ENCODE measurements at places on chromosomes 6 and 20.

DNA sequence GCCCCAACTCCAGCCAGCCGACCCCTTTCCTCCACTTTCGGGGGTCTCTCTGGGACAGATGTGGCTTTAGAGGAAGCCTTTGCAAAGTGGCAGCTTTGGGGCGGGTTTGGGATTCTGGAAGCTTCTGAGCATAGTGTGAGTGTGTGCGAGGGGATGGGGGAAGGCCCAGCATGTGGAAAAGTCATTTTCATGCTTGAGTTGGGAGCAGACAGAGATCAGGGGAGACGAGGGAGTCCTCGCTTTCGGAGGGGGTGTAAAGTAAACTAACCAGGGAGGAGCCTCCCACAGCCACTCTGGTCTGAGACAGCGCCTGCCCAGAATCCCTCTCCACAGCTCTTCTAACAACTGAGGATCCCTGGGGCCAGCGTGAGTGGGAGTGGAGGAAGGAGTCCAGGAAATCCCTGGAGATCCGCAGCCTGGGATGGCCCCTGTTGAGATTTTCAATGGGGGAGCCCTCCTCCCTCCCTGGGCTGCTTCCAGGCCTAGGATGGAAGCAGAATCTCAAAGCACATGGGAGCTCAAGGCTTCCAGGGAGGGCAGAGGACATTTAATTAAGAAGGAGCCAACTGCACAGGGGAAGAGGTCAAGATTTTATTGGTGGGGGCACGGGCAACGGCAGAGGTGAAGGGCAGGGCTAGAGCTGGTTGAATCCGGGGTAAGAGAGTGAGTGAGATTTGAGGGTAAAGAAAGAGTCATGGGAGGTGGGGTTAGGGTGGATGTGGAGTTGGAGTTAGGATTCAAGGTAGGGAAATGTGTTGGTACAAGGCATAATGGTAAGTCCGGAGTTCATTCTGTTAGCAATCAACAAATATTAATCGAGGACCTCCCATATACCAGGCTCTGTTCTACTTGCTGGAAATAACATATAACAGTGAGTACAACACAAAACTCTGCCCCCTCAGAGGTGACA is 102.3 kb upstream of the FOXP4 start:
- no peak for DNase-seq

GRCh38 chr20:10982692-10983091 is 308.9 kb upstream of the JAG1 start:
- DNase-seq = no peak

DNA sequence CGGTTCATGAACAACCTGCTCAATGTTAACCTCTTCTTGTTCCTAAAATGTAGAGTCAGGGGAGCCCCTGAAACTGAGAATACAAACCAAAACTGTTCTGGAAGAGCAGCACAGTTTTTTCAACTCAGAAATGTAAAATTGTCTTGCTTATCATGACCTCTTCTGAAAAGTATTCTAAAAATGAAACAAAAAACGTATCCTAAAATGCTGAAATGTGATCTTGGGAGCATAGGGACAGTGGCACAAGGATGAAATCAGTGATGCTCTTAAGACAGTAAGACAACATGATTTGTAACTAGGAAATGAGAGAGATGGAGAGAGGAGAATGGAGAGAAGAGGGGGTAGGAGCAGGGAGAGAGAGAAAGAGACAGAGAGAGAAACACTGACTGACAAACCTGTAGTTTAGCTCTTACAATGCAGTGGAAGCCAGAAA is 27.5 kb downstream of the NCOA7 start:
- DNase-seq = no peak

DNA sequence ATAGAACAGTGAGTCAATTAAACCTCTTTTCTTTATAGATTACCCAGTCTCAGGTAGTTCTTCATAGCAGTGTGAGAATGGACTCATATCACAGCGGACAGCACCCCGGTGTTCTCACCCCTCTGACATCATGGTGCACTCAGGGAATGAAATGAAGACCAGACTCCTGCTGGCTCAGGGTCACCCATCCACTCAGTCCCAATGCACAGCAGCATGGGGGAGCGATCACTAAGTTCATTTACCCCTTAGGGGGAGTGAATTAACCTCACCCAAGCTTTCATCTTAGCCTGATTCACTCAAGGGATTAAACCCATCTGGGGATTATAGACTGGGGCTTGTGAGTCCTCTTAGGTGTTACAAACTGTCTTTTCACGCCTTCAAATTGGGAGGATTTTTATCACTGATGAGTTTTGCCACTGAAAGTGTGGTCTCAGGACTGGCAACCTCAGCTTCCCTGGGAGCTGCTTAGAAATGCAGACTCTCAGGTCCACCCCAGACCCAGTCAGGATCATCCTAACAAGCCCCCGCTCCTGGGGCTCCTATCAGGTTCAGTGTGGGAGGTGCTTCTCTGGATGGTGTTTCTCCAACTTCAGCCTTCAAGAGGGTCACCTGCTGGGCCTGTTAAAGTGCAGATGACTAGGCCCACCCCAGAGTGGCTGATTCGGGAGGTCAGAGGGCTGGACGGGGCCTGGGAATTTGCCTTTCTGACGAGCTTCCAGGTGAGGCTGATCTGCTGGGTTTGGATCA is 44.3 kb upstream of the FRMD1 start:
- no peak for DNase-seq

DNA sequence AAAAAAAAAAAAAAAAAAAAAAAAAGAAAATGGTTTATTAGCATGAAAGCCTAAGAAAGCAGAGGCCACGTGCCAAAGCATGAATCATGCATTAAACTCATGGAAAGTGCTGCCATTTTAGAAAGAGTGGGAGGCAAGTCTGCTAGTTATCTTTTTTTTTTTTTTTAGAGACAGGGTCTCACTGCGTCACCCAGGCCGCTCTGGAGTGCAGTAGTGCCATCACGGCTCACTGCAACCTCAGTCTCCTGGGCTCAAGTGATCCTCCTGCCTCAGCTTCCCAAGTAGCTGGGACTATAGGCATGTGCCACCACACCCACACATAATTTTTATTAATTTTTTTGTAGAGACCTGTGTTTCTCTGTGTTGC is 5.2 kb downstream of the VWA7 start:
- DNase-seq = no peak

- DNase-seq = no peak
These were observed 150.4 kb downstream of the ZDHHC14 start for GRCh38 chr6:157531169-157531985.

GRCh38 chr6:134035823-134036296 is 16.6 kb downstream of the SLC2A12 start:
- DNase-seq = no peak

DNA sequence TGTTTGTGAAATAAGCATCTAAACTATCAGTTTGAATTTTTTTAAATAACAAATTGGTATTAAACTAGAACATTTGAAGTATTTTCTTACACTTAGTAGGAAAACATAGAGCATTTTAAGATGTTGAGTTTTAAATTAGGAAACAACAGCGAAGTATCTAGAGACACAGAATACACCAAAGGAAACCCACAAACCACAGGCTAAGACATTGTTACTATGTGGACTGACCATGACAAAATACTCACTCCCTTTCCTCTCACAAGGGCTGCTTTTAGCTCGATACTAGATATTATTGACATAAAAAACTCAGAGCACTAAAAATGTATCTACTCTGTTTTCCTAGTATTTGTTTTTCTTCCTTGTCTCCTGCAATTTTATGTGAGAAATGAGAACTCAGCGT is 266.0 kb upstream of the CITED2 start:
- DNase-seq = no peak

GRCh38 chr6:35719830-35720733 is 16.8 kb upstream of the ARMC12 start:
- peak; percentile 78 for DNase-seq

GRCh38 chr6:34476447-34476846 is 10.6 kb downstream of the PACSIN1 start:
- no peak for DNase-seq

GRCh38 chr6:16494793-16495192 is 256.4 kb downstream of the GMPR start:
- peak; percentile 74 for DNase-seq

DNA sequence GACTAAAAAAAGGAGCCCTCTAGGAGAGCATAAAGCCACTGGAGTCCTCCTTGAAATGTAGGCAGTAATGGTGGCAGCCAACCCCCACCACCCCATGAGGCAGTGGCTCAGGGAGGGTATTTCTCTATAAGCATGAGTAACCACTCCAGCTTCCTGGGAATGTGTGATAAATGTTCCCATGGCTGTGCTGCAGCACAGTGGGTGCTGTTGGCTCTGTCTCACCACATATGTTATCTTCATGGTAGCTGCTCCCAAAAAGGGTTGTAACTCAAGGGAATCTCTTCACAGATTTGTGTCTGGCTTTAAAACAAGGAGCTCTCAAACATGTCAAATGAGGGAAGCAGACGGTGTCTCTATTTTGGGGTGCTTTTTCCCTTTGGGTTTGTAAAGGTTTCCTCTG is 7.5 kb upstream of the PHACTR1 start:
- no peak for DNase-seq

DNA sequence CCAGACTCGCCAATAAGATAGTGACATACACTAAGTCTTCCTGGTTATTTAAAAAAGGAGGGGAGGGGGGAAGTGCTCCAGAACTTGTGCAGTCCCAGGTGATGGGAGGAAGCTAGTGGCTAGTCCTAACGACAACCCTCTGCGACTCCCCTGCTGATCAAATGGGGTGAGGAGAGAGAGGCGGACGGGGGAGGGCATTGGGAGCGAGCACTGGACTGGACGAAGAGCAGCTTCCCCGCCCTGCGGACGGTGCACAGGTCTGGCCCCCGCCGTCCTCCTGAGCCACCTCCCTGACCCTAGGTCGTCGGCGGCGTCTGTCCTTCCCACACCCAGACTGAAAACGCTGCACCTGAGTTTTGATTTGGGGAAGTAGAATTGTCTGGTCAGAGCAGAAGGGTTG is 2.2 kb upstream of the OLIG3 start:
- DNase-seq = no peak

GRCh38 chr6:33315793-33316602 is 1.5 kb downstream of the ZBTB22 start:
- DNase-seq = no peak

DNA sequence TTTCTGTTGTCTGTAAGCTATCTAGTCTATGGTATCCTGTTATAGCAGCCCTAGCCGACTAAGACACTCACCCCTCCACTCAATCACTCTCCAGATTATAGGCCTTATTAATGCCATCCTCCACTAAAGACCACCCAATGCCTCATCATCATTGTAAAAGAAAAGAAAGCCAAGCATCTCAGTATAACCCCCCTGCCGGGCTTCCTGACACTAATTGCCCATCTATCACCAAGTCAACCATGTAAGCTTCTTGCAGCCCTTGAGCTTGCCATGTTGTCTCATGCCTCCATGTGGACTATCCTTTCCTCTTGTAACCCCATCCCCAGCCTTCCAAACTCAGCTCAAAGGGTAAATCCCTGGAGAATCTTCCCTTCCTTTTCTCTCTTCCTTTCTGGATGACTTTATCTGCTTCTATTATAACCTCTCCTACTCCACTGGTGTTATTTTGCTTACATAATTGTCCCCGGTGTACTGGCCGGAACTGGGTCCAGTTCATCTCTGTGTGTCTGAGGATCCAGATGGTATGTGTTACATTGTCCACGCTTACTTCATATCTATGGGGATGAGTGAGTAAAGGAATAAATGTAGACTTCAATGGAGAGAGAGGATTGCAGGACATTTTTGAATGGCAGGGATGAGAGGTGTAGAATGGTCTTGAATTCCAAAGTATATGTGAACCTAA is 202.9 kb upstream of the SOX4 start:
- no peak for DNase-seq

GRCh38 chr20:54364365-54364764 is 111.0 kb upstream of the DOK5 start:
- no peak for DNase-seq

- DNase-seq = no peak
These were observed 137.9 kb upstream of the EDN1 start for GRCh38 chr6:12152023-12152970.

All from stimulated activated naive B cell treated with anti-CD40 and anti-IgM and Interleukin-4, amounts not matched to agents 10 μg/mL and 1 μg/mL and 100 μg/mL, for 72 hours (primary cell).